ENCODE measurements at places on chromosomes 5 and 9. TPM values are rescaled to one million over a fixed set of nuclear protein-coding genes. Genes with fewer than 3 reads are reported as not detected.

Gene NTRK2
- 60.3 TPM for total RNA-seq

Gene PPP2R2B
- 5.1 TPM for total RNA-seq

Gene SHOC1
- total RNA-seq, result not detected

Gene SPATA31A3
- total RNA-seq, result not detected
